ENCODE measurements at places on chromosomes 6 and 20.

DNA sequence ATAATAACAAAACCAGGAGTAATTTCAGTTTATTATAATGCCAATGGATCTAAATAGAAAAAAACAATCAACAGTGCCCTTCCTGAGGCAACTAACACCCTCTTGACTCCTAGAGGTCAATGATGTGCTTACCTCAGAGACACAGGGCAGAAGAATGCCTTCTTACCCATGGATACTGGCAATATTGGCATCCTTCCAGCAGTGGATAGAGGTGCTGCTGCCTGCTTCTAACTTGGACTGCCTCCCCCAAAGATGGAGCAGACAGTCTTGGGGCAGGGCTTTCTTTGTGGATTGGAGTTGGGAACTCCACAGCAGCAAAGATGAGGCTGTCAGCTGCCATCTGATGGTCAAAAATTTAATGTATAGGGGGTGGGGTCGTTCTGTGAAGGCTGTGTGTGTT, 78.7 kb downstream of the AK9 start:
- no peak for DNase-seq

GRCh38 chr20:57948180-57948955, 238.6 kb upstream of the PMEPA1 start:
- DNase-seq: no peak

- no peak for DNase-seq
These were observed 269.8 kb downstream of the HACE1 start for GRCh38 chr6:104589940-104590339.

GRCh38 chr20:25508083-25508770, 77.1 kb downstream of the NINL start:
- no peak for DNase-seq

- DNase-seq: no peak
These were observed 29.8 kb upstream of the PIM1 start for GRCh38 chr6:37140145-37140544.

DNA sequence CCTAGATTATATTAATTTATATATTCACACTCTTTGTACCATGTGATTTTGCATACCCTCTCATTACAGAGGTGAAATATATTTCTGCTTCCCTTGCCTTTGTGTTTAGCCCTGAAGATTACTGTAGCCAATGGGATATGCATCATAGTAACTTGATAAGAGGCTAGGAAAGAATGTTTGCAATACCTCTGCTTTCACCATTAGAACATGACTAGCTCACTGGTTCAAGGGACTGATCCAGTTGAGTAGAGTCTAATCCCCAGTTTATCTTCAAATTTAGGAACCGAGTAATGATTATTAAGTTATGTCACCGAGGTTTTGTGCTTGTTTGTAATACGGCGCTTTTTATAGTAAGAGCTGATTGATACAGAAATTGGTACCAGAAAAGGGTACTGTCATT, 552.6 kb upstream of the GJE1 start:
- DNase-seq: no peak

- DNase-seq: no peak
These were observed 341.7 kb upstream of the HTR1E start for GRCh38 chr6:86595641-86596040.

- DNase-seq: no peak
These were observed 109.7 kb downstream of the BANF2 start for GRCh38 chr20:17809362-17810061.

GRCh38 chr6:55678330-55679224, 99.6 kb upstream of the HMGCLL1 start:
- DNase-seq: no peak

- DNase-seq: no peak
These were observed 227.5 kb downstream of the KCNQ5 start for GRCh38 chr6:72849346-72849745.

DNA sequence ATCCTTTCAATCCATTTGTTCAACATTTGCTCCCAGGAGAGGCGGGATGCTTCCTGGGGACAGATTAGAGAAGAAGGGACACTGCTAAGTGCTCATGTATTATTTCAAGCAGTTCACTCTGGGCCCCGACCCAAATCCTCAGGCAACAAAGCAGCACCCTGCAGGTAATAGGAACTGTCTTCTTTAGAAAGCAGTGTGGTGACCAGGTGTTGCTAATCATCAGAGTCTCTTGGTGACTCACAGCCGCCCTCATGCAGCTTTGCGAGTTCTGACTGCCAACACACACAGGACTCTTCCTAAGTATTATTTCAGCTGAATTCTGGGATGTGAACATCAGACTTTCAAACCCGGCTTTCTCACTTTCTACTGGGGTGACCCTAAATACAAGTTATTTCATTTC, 356.4 kb downstream of the PRKN start:
- no peak for DNase-seq

- no peak for DNase-seq
These were observed 502.9 kb downstream of the HAO1 start for GRCh38 chr20:7437311-7437710.

GRCh38 chr6:151689499-151690201, 117.8 kb upstream of the ESR1 start:
- no peak for DNase-seq

GRCh38 chr6:141658696-141659095, 474.0 kb upstream of the GJE1 start:
- DNase-seq: no peak

GRCh38 chr6:137219664-137220252, 573 bp upstream of the IFNGR1 start:
- no peak for DNase-seq

- DNase-seq: no peak
These were observed 526.6 kb upstream of the ARID1B start for GRCh38 chr6:156250593-156250992.

GRCh38 chr20:45372241-45372640, 5.9 kb downstream of the TP53TG5 start:
- no peak for DNase-seq

GRCh38 chr20:50415021-50415515, 95.1 kb upstream of the PTPN1 start:
- DNase-seq: no peak

GRCh38 chr20:41735949-41736348, 117.8 kb upstream of the CHD6 start:
- no peak for DNase-seq
